NCI-H446 (cell line): ENCODE measurements at places on chromosomes 4 and X.
A peak's percentile ranks its signal among the peaks of the same experiment; 100 is the strongest.

- no peak for DNase-seq
Measured at GRCh38 chr4:153257991-153258390, 53.7 kb downstream of the TRIM2 start.

GRCh38 chr4:59060002-59060846 is 1950.0 kb upstream of the IGFBP7 start:
- DNase-seq, result no peak

DNA sequence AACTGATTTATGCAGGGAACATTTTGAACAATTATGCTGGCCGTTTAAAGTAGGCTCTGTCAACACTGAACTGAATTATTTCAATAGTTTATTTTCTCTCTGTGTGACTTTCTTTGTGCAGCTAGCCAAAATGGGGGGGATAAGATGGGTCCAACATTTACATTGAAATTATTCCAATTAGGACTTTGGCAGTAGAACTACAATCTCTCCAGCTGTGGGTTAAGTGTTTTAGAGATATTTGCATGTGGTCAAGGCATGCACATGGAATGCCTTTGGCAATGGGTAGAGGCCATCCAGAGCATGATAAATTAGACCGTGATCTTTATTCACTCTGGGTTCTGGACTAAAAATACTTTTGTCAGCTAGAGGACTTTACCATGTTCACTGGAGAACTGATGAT is 107.9 kb upstream of the ELOVL6 start:
- DNase-seq, result no peak

- DNase-seq, result no peak
Measured at GRCh38 chrX:138877746-138878145, 166.2 kb upstream of the FGF13 start.

GRCh38 chr4:102825261-102826091 is 1.9 kb downstream of the UBE2D3 start:
- DNase-seq, result peak; percentile 44

- DNase-seq, result no peak
Measured at GRCh38 chrX:1084689-1085088, 127.8 kb downstream of the CRLF2 start.

DNA sequence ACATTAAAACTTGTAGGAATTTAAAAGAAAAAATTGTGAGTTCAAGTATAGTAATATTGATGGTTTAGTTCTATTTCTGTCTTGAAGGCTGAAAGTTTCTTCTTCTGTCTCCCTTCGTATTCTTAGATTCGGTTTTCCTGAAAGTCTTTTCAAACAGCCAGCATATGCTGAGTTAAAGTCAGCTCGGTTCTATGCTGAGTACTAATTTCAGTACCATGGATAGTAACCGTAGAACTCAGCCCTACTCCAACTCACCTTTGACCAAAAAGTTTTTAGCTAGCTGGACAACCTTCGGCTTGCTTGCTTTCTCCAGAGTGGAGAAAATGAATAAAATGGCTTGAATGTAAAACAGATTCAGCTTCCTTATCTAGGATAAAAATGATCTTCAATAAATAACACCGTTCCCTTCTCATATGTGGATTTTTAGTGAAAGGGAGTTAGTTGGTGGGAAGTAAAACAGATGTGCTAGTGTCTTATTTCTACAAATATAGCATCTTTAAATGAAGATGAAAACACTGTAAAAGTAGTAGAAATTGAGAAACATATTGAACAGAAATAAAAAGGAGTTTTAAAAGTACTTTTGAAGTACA is 5.2 kb downstream of the POU4F2 start:
- DNase-seq, result no peak

GRCh38 chr4:472881-473569 is 25.9 kb downstream of the ZNF721 start:
- DNase-seq, result peak; percentile 0

GRCh38 chr4:24169956-24170355 is 280.1 kb upstream of the PPARGC1A start:
- DNase-seq, result no peak

- DNase-seq, result no peak
Measured at GRCh38 chr4:165297626-165298025, 29.8 kb upstream of the MSMO1 start.

DNA sequence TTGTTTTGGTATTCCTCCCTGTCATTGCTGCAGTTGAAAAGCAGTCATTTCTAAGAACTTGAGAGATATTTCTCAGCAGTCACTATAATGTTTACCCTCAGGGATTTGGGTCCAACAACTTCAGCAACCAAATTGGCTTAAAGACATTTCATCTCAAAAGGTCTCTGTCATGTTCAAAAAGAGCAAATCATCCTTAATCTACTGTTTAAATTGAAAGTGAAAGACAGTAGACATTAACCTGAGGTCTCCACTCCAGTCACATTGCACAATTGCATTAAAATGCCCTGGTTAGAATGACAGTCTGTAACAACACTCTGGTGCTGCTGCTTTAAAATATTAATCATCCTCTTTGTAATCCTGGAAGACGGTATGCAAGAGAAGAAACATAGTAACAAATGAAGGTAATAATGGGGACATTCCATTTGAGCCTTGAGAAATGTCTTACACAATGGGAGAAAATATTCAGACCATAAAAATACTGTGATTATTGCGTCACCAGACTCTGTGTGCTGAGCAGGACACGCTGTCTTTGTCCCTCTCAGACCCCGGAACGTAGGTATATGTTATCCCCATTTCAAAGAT is 90.2 kb upstream of the UNC5C start:
- DNase-seq, result no peak

DNA sequence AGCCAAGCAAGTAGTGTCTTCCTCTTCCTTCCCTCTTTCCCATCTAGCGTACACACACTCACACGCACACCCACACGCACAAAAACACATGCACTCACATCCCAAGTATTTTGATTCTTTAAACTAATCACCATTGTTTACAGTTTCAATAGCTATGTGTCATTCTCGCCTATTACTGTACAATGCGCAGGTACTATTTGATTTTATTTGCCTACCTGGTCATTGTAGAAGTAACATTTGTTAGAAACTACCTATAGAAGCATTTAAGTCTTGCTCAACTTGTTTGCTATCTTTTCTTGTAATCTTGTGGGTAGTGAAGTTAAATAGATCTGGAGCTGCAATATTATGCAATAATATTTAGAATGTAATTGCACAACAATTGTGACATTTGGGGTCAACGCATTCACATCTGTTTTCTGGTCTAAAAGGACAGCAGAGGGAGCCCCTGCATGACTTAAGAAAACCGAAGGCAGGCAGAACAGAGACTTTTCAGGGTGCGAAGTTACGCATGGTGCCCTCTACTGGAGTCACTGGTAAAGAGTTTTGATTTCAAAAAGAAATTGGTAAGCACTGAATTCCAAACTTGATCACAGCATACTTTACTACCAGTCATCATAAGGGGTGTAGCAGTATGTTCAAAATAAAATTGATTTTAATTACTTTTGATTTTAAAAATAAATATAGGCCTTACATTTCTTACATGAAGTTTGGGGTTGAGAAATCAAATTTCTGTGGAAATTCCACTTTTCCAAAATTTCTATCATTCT is 503.3 kb upstream of the FAM241A start:
- DNase-seq, result peak; percentile 48

DNA sequence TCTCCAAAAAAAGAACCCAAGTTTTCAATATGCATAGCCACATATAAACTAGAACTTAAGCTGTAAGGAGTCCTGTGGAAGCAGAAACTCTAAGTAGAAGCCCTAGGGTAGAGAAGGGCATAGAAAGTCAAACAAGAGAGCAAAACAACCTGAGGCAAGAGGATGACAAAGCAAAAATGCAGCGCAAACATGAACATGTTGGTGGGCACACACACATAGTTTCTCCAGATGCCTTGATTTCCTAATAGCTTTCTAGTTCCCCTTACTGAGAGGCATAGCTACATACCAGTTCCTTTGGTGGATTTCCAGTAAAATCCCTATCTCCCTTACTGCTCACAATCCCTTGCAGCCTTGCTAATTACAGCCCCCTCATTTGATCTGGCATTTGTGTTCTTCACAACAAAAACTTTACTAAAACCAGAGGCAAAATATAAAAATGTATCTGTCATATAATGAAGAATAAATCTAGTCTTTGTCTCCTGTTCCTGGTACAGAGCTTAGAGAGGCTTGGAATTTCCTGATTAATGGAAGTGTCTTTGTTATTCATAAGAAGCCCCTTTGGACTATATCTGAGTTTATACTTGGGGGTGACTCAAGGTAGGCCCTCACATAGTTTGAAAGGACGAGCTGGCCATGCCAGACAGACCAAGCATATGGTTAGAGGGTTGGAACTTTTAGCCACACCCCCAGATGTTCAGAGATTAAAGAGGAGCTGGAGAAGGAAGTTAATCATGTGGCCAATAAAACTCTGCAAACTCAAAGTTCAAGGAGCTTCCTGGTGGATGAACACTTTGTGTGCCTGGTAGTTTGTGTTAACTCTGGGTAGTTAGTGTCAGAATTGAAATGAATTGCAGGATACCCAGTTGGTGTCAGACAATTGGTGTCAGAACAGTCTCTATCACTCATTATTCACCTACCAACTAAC is 52.7 kb upstream of the ZCCHC13 start:
- DNase-seq, result no peak

GRCh38 chr4:76690906-76691275 is 207.1 kb downstream of the SOWAHB start:
- DNase-seq, result no peak

DNA sequence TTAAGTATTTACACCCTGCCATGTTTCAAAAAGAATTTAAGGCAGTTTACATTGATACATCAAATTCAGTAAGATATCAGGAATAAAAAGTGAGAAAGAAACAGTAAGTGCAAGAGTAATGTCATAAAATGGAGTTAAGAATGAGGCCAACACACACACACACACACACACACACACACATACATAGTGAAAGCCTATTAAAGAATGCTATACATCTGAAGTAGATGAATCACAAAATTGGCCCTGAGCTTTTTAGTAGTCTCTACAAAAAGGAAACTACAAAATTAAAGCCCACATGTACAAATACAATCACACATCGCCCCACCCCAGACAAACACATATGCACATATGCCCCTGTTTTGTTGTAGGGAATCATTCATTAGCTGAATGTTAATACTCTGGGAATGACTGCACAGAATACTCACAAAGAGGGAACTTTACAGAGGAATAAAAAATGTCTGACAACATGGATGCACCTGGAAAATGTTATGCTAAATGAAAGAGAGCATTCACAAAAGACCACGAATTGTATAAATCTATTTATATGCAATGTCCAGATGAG is 428.8 kb downstream of the IL15 start:
- no peak for DNase-seq

DNA sequence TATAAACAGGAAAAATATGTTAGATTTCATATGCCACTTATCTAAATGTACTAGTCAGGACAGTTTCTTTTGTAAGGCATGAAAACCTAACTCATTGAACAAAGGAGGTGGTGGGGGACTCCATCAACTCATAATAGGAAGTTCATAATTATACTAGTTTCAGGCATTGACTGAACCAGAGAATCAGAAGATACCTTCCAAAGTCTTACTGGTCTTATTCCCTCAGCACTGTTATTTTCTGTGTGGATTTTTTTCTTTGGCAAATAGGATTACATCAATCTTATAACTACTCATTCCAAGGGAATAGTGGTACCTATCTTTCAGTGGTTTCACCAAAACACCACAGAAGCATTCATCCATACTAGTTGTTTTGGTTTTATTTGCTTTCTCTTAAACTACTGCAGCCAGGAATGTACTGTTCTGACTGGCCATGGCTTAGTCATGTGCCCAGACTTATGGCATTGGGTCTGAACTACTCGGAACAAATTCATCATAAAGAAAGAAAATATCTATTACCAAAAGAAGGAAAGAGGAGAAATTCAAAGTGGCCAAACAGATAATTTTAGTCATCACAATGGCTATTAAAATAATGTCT is 273.9 kb downstream of the ARAP2 start:
- DNase-seq, result no peak

GRCh38 chr4:132992686-132993085 is 156.4 kb upstream of the PCDH10 start:
- DNase-seq, result no peak

GRCh38 chrX:1462596-1463251 is 10.0 kb upstream of the ASMTL start:
- DNase-seq, result no peak

- DNase-seq, result no peak
Measured at GRCh38 chr4:5999356-5999755, 18.9 kb downstream of the C4orf50 start.

DNA sequence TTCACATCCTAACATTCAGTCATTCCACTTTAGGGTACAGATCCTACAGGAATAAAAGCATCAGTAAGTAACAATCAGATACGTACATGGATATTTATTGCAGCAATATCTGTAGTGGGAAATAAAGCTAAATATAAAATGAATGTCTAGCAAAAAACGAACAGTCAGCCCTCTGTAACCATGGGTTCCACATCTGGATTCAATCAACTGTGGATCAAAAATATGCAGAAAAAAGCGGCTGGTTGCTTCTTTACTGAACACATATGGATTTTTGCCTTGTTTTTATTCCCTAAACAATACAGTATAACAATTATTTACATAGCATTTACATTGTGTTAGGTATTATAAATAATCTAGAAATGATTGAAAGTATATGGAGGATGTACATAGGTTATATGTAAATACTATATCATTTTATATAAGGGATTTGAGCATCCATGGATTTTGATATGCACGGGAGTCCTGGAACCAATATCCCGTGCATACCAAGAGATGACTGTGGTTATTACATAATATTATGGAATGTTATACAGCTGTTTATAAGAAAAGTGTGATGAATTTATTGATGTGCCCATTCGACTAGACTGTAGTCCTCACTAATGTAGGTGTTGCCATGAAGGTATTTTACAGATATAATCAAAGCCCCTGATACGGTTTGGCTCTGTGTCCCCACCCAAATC is 132.8 kb downstream of the ARHGEF9 start:
- DNase-seq, result no peak

- no peak for DNase-seq
Measured at GRCh38 chrX:119093991-119094735, 21.4 kb downstream of the CT47C1 start.

GRCh38 chr4:55358668-55359067 is 12.6 kb downstream of the SRD5A3 start:
- no peak for DNase-seq

GRCh38 chr4:6435010-6435409 is 37.4 kb downstream of the PPP2R2C start:
- no peak for DNase-seq

DNA sequence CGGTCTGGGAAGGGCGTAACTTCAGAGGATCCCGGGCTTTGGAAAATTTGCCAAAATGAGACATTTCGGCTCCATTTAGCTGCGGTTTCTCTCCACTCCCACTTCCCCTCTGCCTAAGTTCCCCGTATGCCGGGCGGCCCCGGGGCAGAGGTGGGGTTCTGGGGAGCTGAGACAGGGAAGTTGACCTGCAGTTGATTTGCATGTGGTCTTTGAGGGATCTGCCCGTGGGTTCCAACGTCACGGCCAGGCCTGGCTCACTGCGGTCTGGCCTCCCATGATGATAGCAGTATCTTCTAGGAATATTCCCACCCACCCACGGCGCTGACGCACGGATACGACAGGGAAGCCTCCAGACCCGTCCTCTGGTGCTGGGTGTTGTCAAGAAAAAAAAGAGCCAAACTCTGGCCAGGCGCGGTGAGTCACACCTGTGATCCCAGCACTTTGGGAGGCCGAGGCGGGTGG is 27.3 kb upstream of the CRLF2 start:
- DNase-seq, result no peak

- DNase-seq, result no peak
Measured at GRCh38 chrX:119729408-119730201, 28.8 kb upstream of the SOWAHD start.
